Stimulated activated CD4-positive, alpha-beta T cell treated with anti-CD3 and anti-CD28 coated beads, Interleukin-4, amount 100 ng/mL, for 1 hour (primary cell): ENCODE measurements at places on chromosomes 2 and 18.

- no peak for DNase-seq
These were observed 160.7 kb downstream of the DTNB start for GRCh38 chr2:25512707-25513106.

GRCh38 chr2:72673279-72673678 is 152.6 kb downstream of the EXOC6B start:
- DNase-seq: no peak

DNA sequence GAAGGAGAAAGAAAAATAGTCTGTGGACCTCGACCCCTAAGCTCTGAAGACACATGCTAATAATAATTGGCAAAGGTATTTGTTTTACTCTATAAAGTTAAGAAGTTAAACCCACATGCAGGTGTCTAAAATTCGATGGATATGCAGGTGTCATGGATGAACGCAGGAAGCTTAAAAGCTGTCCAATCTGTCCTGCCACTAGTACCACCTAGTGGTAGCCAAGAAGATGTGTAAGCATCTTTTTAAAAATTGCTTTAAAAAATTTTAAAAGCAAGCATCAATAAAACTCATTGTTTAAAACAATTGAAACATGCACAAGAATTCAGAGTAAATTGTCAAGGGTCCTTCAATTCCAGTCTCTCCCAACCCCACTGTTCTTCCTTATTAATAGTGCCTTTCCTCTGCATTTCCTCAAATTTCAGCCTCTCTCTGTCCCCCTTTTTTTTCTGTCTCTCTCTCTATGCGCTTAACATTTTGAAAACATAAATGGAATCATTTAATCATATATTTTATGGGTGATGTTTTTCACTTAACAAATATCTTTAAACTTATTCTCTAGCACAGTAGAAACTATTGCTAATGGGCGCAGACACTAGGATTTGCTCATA is 30.6 kb upstream of the PPP3R1 start:
- no peak for DNase-seq

GRCh38 chr2:232810444-232810843 is 34.1 kb upstream of the KCNJ13 start:
- DNase-seq: no peak

GRCh38 chr2:46470114-46470628 is 9.2 kb upstream of the TMEM247 start:
- DNase-seq: no peak

DNA sequence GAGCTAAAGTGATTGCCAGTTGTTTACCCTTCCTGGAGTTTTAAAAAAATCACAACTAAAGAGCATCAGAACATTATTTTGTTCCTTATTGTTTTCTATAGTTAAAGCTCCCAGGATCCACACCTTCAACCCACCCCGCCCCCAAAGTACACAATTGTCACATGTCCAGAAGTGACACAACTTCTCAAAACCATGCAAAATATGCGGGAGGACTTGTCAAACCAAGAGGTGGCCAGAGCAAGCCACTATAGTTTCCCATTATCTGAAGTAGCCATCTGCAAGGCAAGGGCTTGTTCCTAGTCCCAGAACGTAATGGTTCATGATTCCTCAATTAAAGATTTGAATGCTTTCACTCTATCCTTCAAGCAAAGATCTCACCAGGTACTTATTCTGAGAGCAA is 9.9 kb upstream of the INO80C start:
- DNase-seq: no peak

DNA sequence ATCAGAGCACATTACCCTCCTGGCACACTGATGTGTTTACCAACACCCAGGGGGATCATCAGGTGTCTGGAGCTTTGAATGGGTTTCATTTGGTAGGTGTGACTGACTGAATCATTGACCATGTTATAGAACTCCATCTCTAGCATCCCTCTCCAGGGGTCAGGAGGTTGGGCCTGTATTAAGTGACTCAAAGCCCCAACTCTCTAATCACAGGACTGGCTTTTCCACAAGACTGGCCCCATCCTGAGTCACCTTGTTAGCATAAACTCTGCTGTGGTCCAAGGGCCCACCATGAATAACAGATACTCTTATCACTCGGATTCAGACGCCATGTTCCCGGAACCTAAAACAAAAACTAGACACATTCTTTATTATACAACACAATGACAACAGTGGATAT is 125.9 kb upstream of the NDUFV2 start:
- no peak for DNase-seq

GRCh38 chr2:23803264-23803964 is 123.5 kb downstream of the ATAD2B start:
- no peak for DNase-seq

DNA sequence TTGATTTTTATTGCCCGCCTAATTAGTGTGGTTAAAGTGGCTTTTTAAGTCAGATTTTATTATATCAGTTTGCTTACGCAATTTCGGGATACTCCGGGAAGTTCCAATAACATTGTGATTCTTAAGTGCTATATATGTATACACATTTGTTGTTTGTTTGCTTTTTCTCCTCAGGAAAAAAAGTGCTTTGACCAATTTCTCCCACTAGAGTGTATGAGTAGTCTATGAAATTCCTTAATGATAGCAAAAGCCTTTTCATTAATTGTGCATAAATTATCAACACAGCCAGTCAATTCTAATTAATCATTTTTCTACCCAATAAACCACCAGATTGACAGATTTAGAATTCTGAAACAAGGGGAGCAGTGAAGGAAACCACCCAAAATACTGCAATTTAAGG is 172.2 kb downstream of the DPP10 start:
- no peak for DNase-seq

GRCh38 chr2:158723181-158723838 is 71.8 kb upstream of the DAPL1 start:
- no peak for DNase-seq

DNA sequence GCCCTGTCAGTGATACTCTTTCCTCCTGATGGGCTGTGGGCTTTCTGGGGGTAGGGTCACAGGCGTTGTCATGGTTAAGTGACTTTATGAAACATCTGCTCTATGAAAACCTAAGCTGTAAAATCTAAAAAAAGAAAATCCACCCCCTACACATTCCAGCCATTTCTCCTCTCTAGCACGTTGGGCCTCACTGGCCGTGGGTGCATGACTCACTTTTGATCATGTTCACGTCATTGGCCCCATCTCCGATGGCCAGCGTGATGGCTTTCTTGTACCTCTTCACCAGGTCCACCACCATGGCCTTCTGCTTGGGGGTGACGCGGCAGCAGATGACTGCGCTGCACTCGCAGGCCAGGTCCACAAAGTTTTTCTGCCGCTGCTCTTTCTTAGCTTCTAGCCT is 39.3 kb upstream of the NARS1 start:
- DNase-seq: no peak

- no peak for DNase-seq
These were observed 32.2 kb upstream of the LPIN2 start for GRCh38 chr18:3044931-3045698.

GRCh38 chr2:208496129-208496528 is 89.5 kb downstream of the PTH2R start:
- DNase-seq: no peak

GRCh38 chr2:219418155-219419011 is at the start of gene DES:
Gene DES (plus strand): TSS chr2:219418377. CDS start chr2:219418463, 86 bp downstream.
- DNase-seq: no peak

DNA sequence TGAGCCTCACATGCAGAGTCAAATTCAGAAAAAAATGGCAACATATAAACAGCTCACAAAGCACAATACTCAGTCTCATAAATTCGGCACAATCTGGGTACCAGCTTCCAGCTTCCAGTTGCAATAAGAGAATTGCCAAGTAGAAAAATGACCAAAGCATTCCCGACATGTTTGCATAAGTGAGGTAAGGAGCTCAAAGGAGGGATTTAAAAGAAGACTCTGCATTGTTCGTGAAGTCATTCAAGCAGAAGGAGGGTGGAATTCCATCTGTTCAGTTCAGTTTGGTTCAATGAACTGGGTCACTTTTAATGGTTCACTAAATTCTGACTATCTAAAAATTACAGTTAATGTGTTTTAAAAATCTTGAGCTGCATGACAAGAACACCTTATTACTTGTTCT is 106.7 kb upstream of the KLHL14 start:
- no peak for DNase-seq

DNA sequence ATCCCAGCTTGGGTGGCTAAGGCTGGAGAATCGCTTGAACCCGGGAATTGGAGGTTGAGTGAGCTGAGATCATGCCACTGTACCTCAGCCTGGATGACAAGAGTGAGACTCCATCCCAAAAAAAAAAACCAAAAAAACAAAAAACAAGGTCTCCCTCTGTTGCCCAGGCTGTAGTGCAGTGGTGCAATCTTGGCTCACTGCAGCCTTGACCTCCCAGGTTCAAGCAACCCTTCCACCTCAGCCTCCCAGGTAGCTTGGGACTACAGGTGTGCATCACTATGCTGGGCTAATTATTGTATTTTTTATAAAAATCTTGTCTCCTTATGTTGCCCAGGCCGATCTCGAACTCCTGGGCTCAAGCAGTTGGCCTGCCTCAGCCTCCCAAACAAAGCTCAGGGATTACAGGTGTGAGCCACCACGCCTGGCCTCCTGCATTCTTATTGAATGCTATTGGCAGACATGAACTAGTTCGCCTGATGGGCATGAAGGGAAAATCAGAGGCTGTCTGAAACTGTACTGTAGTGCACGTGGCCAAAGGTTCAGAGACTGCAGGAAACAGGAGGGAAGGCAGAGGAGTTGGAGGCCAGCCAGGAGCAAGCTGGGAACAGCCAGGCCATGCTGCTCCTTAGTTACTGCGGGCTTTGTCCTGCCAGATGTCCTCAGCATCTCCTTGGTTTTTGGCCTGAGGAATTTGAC is 16.0 kb upstream of the ASXL2 start:
- no peak for DNase-seq
